Stimulated activated CD8-positive, alpha-beta memory T cell treated with anti-CD3 and anti-CD28 coated beads, Interleukin-4, amount 100 ng/mL, for 1 hour (primary cell): ENCODE measurements at places on chromosomes 1 and 21.
A peak's percentile ranks its signal among the peaks of the same experiment; 100 is the strongest.

- DNase-seq, result no peak
These were observed 1.3 kb downstream of the FYB2 start for GRCh38 chr1:56817716-56818463.

- no peak for DNase-seq
These were observed 45.4 kb downstream of the S100B start for GRCh38 chr21:46559291-46559983.

DNA sequence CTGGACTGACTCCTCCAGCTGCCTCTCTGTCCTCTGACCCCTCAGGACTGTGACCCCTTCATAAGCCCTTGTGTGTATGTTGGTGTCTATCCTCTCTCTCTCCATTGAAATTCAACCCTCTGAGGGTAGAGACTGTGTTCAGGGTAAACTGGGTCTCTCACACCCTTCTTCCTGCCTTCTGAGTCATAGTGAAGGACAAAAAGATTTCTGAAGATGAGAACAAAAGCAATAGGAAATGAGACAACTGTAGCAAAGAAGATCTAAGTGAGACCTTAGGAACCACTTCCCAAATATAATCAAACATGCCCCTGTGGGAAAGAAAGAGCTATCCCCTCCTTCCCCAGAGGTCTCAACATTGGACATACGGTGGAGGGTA, 16.9 kb downstream of the NUAK2 start:
- DNase-seq, result no peak

DNA sequence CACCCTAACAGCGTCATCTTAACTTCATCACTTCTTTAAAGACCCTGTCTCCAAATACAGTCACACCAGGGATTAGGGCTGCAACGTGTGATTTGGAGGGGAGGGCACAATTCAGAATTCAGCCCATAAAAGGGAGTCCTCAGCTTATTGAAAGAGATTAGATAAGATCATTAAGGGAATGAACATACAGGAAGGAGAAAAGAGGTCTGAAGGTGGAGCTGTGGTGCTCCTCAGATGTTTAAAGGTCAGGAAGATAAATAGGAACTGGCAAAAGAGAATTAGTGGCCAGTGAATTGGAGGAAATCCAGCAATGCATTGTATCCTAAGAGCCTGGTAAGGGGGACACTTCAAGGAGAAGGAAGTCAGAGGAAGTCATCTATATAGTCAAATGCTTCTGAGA, 113.5 kb downstream of the PROX1 start:
- no peak for DNase-seq

- no peak for DNase-seq
These were observed 55.4 kb upstream of the SCYL3 start for GRCh38 chr1:169949139-169949538.

GRCh38 chr1:19866758-19867157, 15.4 kb upstream of the OTUD3 start:
- no peak for DNase-seq

GRCh38 chr1:103561643-103562395, 9.6 kb upstream of the AMY2B start:
- no peak for DNase-seq

GRCh38 chr1:198620951-198621824, 17.7 kb upstream of the PTPRC start:
- DNase-seq, result peak; percentile 31

GRCh38 chr1:84267476-84267875, 34.0 kb upstream of the SAMD13 start:
- no peak for DNase-seq
